Activated CD8-positive, alpha-beta memory T cell treated with anti-CD3 and anti-CD28 coated beads for 1 hour (primary cell): ENCODE measurements at places on chromosomes 7 and 10.

DNA sequence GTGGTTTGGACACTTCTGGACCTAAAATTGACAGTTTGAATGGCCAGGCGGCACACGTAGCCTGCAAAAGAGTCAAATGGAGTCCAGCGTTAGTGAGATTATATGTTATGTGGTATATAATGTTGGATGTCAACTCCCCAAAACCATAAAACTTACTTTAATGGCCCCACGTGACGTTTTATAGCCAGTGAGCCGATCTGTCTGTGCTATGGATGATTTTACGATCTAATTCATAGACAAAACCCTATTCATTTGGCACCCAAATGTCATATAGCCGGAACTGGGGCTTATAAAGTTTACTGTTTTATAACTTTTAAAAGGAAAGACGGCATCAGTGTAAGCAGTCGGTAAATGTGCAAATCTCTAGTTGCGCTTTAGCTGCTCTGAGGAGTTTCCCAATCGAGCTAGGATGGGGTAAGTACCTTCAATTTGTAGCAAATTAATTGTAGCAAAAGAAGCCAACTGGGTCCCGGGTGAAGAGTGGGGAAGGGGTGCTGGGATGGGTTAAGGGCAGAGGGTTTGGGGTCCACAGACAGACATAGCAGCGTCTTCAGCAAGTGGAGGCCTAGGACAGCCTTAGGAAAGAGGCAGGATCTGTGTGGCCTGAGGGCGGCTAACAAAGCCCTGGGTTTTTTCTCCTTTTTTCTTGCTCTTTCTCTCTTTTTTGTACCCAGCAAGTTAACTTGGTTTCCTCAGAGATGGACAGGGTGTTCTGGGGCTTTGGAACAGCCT is 3.2 kb downstream of the HOXA5 start:
- no peak for DNase-seq

- no peak for DNase-seq
These were observed 73.0 kb upstream of the STK17A start for GRCh38 chr7:43509906-43510305.

DNA sequence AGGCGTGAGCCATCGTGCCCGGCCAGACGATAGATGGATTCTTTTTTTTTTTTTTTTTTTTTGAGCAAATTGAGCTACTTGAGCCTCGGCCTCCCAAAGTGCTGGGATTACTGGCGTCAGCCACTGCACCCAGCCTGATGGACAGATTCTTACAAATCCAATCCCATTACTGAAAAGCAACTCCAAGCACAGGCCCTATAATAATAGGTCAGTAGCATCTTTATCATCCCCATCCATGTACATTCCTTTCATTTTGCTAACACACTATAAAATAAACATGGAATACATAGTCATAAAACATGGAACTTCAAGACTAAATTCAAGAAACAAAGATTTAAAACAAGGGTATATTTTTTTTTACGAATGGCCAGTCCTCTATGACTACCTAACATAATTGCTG is 16.0 kb upstream of the RSBN1L start:
- DNase-seq, result no peak

- DNase-seq, result no peak
These were observed 226.3 kb upstream of the NPVF start for GRCh38 chr7:25454562-25455041.

DNA sequence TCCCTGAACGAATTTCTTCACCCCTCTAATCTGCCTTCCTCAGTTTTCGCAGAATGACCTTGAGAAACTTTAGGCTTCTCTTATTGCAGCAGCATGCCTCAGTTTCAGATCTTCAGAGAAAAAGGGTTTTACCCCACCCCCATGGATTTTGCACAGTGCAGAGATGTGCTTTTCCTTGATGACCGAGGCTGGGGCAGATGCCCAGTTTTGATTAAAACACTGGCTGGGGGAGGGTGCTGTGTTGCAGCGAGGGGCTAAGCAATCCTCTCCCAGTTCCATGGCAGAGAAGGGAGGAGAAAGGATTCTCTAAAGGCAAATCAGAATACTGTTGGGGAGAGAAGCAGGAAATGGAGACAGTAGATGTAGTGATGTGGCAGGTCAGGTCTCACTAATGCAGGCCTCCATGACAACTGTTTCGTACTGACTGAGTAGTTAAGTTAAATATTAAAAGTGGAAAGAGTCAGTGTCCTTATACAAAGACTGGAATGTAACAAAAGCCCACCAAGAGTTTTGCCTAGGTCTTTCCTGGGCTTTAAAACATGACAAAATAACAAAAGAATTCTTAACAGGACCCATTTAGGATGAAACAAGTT is 50.8 kb upstream of the PDZD8 start:
- DNase-seq, result no peak
